ENCODE measurements at places on chromosomes 7 and 10.

GRCh38 chr10:27368706-27369105 lies 128.1 kb upstream of the ACBD5 start:
- DNase-seq, result no peak

- DNase-seq, result peak; percentile 80
Measured at GRCh38 chr10:61896854-61897661, 4.4 kb upstream of the ARID5B start.

DNA sequence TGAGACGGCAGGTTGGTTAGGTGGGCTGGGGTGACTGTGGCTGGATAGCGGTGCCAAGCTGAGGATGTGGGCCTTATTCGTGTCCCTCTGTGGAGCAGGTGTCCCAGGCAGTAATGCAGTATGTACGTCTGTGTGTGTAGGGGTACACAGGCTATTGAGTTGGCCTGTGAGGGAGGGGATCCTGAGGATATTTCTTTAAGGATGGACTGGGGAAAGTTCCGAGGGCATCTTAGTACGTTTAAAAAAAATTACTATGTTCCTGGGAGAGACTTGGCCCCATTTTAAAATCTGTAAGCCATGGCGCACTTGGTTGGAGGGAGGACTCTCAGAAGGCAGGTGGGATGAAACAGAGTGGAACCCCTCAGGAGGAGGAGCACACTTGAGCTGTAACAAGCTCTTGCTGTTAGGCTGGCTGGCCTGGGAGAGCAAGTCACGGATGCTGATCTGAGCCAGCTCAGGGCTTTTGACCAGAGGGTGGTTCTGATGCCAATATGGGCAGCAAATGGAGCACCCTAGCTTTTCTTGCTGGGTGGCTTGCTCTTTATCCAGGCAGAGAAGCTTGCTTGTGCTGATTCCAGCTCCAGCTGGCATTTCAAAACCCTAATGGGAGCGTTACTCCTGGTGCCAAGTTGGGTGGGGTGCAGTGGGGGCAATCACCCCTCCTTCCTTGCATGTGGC lies 765 bp downstream of the WBP1L start:
- no peak for DNase-seq

DNA sequence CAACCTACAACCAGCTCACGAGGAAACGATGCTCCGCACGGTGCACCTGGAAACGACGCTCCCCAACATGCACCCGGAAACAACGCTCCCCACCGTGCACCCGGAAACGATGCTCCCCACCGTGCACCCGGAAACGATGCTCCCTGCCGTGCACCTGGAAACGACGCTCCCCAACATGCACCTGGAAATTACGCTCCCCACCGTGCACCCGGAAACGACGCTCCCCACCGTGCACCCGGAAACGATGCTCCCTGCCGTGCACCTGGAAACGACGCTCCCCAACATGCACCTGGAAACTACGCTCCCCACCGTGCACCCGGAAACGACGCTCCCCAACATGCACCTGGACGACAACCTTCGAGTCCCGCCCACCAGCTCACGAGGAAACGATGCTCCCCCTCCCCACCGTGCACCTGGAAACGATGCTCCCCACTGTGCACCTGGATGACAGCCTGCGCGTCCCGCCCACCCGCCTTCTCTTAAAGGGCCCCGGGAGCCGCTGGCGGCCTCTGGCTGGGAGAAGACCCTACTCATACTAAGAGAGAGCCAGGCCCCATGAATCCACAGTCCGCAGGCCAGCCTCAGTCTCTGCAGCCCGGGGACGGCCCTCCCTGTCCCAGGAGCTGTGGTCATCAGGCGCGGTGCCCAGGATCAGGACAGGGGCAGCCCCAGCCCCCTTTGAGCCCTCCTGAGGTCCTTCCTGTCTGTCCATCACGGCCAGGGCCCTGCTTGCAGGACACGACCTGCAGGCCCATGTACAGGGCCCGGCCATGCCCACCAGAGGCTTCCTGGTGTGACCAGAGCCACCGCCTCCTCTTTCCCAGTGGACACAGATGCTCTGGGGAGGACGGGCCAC lies 98.3 kb downstream of the PDGFA start:
- no peak for DNase-seq

GRCh38 chr7:135685306-135686084 lies 23.2 kb downstream of the STMP1 start:
- DNase-seq, result no peak

- DNase-seq, result no peak
Measured at GRCh38 chr10:57815949-57816348, 451.7 kb downstream of the IPMK start.

GRCh38 chr10:16258291-16259040 lies 178.3 kb upstream of the PTER start:
- DNase-seq, result no peak

GRCh38 chr10:133334503-133335245 lies 2.0 kb downstream of the CALY start:
- DNase-seq, result no peak

GRCh38 chr10:123557366-123558108 lies 108.6 kb upstream of the GPR26 start:
- DNase-seq, result no peak

- no peak for DNase-seq
Measured at GRCh38 chr10:32411797-32412498, 34.0 kb upstream of the CCDC7 start.

- DNase-seq, result no peak
Measured at GRCh38 chr7:105244594-105244993, 144.1 kb downstream of the SRPK2 start.

DNA sequence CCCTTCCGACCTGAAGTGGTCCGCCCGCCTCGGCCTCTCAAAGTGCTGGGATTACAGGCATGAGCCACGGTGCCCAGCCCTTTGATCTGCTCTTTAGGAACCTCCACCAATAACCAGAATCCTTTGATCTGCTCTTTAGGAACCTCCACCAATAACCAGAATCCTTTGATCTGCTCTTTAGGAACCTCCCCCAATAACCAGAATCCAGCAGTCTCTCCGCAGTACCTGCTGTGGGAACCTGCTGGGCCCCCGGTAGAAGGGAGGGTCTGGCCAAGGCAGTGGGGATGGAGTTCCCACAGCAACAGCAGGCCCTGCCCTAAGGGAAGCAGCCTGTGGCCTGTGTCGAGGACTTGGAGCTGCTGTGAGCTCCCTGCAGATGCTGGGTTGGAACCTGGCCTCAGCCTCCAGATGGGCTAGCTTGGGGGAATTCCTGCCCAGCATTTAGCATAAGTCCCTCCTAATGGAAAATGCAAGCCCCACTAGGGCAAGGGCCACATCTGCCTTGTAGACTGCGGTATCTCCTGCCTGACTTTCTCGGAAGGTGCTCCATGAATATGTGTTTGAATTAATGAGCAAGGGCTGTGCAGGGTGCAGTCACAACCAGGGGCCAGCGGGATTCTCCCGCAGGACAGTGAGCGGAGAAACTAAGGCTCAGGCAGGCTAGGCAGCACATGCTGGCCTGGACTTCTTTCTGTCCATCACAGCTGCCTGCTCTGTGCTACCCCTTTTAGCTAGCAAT lies 165.8 kb downstream of the UBE2H start:
- DNase-seq, result no peak

- no peak for DNase-seq
Measured at GRCh38 chr10:98402478-98402877, 12.5 kb downstream of the PYROXD2 start.

- no peak for DNase-seq
Measured at GRCh38 chr10:35700487-35700882, 58.4 kb upstream of the FZD8 start.

DNA sequence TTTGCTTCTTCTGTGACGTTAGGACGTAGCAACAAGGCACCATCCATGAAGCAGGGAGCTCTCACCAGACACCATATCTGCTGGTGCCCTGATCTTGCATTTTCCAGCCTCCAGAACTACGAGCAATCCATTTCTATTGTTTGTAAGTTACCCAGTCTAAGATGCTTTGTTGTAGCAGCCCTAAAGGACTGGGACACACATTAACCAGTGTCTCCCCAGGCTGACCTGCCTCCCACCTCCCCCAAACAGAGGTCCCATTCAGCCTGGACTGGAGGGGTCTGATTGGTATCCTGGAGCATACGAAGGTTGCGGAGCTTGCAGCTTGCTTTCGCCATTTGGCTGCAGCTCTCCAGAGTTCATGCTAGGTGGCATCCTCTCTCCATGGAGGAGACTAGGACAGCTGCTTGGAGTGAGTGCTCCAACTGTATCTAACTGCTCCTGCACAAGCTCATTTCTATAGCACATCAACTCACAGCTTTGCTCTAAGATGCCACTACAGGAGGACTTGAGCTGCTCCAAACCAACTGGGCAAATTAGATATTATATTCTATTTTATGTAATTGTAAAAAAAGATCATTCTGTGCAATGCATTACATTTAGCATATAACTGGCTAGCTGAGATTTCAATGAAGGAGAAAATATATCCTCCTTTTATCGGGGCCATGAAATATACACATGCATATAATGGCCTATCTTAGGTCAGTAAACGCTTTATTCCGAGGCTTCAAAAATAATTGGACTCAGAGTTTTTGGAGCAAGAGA lies 8.0 kb upstream of the GRK5 start:
- peak; percentile 65 for DNase-seq

- peak; percentile 37 for DNase-seq
Measured at GRCh38 chr10:17599089-17599488, 18.1 kb downstream of the HACD1 start.

GRCh38 chr10:22570733-22571430 lies 143.5 kb downstream of the PIP4K2A start:
- peak; percentile 54 for DNase-seq

GRCh38 chr7:45203459-45203858 lies 45.9 kb downstream of the RAMP3 start:
- DNase-seq, result no peak

DNA sequence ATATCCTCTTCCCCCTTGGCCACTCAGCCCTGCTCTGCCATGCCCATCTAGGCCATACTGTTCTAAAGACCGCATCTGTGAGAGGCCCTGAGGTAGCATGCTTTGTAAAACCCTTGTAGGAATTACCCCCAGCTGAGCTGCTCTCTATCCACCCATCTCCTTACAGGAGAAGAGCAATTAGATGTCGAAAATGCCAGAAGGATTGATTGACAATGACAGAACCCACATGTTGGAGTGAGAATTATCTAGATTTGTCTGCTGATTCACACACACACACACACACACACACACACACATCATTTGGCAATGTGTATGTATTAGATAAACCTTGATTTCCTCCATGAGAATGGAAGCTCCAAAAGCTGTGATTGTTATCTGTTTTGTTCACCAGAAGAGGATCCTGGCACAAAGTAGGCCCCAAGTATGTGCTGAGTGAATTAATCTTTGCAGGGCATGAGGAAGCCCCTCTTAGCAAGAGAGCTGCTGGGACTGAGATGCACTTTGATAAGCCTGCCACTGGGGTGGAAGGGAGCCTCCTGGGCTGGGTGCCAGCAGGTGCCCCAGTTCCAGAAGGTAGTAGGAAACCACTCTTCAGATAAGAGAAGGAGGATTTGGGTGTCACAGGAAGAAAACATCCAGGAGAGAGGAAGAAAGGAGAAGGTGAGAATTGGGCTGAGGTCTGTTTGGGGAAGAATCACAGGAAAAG lies 187.5 kb upstream of the ADO start:
- no peak for DNase-seq

DNA sequence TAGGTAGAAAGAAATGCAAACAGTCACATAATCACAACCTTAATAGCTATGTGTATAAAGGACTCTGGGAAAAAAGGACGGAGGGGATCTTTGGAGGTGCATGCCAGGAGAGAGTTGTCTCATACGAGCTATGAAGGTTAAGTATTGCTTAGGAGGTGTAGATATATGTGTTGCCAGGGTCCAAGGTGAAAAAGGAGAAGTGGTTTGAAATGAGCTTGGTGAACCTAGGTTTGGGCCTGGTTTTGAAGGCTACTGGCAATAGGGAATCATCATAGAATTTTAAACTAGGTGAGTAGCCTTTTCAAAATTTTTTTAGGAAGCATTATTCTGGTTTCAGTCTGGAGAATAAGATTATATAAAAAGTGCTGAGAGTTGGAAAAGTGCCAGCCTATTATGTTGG lies 336.8 kb downstream of the AUTS2 start:
- no peak for DNase-seq

DNA sequence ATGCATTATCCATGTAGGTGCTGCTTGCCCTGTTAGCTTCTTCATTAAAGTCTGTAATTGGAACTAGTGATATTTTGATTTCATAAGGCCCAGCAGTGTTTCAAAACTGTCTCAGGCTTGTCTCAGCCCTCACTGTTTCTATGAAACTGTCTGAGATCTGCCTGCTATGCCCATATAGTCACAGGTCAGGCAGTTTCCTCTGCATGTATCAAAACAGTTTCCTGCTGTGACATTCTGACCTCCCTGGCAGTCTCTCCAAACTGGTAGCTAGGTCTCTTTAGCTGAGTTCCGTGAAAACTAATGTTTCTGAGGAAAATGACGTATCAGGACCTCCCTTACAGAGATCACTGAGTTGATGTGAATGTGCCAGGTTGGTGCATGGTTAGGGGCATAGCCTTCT lies 18.9 kb upstream of the SEMA3D start:
- no peak for DNase-seq

DNA sequence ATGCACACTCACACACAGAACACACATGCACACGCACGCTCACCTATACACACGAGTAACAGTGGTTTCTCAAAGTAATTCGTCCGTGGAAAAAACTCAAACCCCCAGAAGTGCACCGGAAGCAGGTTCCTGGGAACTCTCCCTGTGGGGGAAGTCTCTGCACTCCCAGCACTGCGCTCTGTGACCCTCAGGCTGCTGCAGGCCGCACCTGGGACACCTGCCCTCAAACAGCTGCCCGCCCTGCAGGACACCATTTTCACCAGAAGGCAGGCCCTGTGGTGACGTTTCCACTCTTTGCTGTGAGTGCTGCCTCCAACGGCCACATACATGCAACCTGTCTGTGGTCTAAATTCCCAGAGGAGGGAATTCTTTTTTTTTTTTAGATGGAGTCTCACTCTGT lies 21.3 kb downstream of the YKT6 start:
- no peak for DNase-seq

GRCh38 chr7:21462081-21462480 lies 34.2 kb downstream of the SP4 start:
- no peak for DNase-seq

GRCh38 chr10:124994573-124995473 lies 52.9 kb downstream of the ZRANB1 start:
- DNase-seq, result no peak

DNA sequence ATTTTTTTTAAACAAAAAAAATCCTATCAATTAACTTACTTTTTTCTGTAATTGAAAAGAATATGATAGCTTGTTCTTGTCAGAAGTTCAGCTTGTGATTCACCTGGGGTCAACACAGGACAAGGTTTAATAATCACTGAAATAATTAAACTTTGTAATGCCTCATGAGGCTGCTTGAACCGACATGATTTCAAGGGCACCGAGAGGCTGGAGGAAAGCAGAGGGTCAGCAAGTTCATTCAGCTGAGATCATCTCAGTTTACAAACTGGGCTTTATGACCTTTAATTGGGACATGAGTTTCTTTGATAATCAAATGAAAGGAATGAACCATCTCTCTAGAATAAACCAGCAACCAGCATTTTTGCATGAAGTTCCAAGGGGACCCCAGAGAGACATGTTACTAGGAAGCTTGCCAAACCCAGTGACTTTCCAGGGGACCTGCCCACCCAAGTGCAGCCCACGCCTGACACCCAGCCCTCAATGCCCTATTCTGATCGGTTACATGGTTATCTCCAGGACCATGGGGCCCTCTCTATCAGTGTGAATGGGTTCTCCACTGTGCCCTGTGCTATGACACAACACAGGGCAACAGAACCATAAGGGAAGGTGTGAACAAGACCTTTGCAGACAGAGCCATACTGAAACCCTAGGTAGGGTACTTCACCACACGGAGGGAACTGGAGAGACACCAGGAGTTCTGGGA lies 7.8 kb upstream of the CYP3A4 start:
- no peak for DNase-seq

All from CD4-positive, alpha-beta T cell treated with Interleukin-4 for 1 hour (primary cell).